NCI-H345 (cell line): ENCODE measurements at places on chromosomes 12 and 14.

DNA sequence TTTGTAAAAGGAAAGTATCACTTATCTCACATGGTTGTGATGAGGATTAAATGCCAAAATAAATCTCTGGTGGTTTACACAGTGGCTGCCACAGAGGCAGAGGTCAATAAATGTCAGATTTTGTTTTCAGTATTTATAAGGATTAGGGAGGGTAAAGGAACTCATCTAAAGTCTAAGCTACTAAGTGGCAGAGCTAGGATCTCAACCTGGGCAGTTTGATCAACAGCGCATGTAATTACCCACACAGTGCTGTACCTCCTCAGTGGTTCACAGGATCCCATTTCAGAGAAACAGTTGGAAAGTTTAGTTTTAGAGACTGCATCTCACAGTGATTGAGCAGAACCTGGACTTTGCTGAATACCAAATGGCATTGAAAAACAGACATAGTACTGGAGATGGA is 44.9 kb upstream of the RIC8B start:
- no peak for DNase-seq

GRCh38 chr14:73896521-73896920 is 9.9 kb downstream of the ZNF410 start:
- no peak for DNase-seq

DNA sequence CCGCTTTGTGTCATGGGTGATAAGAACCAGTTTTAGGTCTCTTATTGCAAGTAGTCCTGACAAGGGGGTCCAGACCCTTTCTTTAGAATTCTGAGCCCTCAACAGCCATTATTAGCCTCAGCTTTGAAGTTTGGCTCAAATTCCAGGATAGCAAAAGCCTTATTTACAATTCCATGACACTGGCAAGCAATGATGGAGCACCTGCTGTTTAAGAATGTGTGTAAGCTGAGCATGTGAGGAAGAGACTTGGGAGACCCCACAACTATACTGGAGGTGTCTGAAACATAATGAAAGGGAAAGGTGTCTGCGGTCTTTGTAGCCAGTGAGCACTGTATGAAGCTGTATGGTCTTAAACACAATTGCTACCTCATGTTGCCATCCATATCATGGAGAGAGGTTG is 119.8 kb downstream of the TBX5 start:
- DNase-seq: no peak

GRCh38 chr12:131620946-131621681 is 89.8 kb upstream of the SFSWAP start:
- no peak for DNase-seq

- DNase-seq: peak; percentile 42
Observed at GRCh38 chr12:125185740-125186470, 120.7 kb downstream of the AACS start.

DNA sequence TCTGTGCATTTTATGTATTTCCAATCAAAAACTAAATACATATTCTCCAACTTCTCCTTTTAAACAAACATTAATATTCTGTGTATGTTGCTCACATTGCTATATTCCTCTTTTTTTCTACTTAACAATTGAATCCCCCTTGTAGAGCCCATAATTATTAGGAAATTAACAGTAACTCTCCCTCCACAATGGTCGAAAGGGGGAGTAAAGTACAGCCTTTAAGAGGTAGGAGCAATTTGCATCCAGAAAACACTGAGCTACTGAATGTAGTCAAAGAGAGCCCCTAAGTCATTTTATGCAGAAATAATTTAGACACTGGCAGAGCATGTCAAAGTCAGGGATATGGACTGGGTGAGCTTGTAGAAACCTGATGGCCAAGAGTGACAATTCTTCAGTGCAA is 57.2 kb upstream of the SCN8A start:
- no peak for DNase-seq

GRCh38 chr14:31096255-31096654 is 70.1 kb upstream of the STRN3 start:
- no peak for DNase-seq

DNA sequence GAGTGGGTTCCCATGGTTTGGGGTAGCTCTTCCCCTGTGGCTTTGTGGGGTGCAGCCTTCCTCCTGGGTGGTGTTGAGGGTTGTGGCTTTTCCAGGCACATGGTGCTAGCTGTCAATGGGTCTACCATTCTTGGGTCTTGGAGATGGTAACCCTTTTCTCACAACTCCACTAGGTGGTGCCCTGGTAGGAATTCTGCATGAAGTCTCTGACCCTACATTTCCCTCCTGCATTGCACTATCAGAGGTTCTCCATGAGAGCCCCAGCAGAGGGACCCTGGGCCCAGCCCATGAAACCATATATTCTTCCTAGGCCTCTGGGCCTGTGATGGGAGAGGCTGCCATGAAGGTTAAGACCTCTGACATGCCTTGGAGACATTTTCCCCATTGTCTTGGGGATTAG is 1093.3 kb downstream of the SLC16A7 start:
- DNase-seq: no peak

DNA sequence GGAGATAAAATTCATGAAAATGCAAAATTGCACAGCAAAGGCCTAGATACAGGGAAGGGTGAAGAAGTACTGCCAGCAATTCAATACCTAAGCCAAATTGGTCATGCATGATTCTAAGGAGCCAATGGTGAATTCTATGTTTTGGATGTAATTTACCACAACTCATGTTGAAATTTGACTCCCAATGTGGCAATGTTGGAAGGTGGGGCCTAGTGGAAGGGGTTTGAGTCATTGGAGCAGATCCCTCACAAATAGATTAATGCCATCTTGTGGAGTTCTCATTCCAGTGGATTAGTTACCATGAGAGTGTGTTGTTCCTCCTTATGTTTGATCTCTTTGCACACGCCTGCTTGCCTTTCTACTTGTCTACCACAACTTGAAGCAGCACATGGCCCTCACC is 194.0 kb upstream of the ALG10 start:
- DNase-seq: no peak

DNA sequence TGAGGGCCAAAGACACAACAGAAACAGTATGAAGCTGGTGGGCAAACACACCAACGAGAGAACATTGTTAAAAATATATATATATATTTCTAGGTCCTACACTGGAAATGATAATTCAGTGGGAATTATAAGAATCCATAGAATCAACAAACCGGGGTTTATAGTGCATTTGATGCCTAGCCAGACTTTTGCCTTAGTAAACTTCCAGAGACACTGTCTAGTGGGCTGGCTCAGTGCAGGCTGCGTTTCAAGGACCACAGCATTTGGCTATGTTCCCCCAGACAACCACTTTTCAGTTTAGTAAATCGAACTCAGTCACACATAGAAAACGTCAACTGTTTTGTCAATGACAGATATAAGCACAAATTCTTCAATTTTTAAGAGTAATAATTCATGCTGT is 41.9 kb downstream of the SLC38A4 start:
- no peak for DNase-seq

- no peak for DNase-seq
Observed at GRCh38 chr14:99724196-99724891, 40.2 kb downstream of the CYP46A1 start.

GRCh38 chr12:27646149-27646548 is 50.1 kb upstream of the REP15 start:
- DNase-seq: no peak

DNA sequence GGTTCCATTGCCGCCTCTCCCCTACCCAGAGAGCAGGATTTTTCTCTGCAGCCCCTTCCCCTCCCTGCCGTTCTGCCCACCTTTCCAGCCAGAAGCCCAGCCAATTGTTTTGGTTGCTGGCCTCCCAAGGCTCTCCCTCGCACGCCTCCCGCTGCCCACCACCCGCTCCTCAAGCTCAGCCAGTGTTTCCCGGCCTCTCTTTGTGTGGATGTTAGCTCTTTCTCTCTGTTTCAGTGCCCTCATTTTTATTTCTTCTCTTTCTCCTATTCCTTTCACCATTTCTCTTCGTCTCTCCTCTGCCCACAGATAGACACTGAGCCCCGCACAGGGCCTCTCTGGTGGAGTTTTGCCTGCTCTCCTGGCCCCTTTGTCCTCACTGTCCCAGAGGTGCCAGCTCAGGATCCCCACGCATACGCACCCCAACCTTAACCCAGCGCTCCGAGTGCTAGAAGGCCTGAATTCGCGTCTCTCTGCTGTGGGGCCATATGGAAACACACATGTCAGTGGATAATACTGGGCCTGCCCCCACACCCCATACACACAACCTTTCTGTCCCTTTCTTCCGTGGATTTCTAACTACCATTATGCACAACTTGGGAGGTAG is 54.9 kb downstream of the SMUG1 start:
- no peak for DNase-seq

DNA sequence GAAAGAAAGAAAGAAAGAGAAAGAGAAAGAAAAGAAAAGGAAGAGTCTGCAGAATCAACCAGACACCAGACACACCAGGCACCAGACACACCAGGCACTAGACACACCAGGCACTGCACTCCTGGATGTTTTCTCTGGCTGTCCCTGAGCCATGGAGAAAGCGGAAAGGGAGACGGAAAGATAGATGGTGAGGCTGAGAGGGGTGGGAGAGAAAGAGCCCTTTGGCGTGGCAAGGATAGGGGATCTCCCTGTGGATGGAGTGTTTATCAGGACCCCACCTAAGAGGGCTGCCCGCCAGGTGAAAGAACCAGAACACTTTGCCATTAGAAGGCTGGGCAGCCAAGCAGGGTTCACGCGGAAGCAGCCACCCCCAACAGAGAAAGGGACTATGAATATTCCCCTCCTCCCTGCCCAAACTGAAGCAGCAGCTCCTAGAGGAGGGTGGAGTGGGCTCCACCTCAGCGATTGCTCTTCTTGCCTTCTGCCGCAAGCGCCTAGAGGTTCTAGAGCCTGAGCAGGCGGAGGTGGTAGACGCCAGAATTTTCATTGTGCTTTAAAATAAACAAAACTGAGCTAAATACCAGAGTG is 13.4 kb downstream of the ST8SIA1 start:
- DNase-seq: no peak

- no peak for DNase-seq
Observed at GRCh38 chr14:49951691-49952345, 58.9 kb downstream of the ARF6 start.

DNA sequence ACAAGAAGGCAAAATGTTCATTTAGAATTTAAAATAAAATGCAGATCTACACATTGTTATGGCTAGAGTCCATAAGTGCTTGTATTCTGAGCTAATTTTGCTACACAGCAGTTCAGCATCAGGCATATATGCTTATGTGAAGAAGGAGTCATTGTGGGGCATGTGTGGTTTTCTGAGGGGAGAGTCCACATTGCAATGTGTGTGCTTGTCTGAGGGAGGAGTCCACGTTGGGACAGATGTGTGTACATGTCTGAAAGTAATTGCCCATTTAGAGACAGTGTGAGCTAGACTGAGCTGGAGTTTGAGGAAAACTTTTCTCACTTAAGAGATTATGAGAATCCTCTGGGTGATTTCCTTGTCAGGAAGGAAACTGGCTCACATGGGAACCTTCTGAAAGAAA is 767.9 kb downstream of the TMEM121 start:
- no peak for DNase-seq

DNA sequence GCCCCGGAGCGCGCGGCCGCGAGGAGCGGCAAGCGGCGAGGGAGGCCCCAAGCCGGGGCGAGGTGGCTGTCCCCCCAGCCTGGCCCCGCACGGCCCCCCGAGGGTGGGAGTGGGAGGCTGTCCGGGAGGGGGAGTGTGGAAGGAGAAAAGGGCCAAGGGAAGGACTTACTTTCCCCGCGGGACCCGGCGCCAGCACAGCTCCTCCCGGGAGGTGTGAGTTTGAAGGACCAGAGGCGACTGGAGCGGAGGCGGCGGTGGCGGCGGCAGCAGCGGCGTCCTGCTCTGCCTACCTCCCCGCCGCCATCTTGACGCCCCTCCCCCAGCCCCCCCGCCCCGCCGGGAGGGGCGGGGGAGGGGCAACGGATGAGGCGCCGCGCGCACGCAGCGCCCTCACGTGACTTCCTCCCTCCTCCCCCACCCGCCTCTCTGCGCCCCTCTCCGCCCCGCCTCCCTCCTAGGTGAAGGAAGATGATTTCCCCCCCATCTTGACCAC is at the start of gene SBNO1:
Gene SBNO1 (minus strand): TSS at position 316 of the 493 bp plus-strand sequence. CDS start 14,406 bp downstream, outside the sequence.
- peak; percentile 90 for DNase-seq
